A673 (cell line): ENCODE measurements at places on chromosomes 3 and 15. TPM values are rescaled to one million over a fixed set of nuclear protein-coding genes. Genes with fewer than 3 reads are reported as not detected.

DNA sequence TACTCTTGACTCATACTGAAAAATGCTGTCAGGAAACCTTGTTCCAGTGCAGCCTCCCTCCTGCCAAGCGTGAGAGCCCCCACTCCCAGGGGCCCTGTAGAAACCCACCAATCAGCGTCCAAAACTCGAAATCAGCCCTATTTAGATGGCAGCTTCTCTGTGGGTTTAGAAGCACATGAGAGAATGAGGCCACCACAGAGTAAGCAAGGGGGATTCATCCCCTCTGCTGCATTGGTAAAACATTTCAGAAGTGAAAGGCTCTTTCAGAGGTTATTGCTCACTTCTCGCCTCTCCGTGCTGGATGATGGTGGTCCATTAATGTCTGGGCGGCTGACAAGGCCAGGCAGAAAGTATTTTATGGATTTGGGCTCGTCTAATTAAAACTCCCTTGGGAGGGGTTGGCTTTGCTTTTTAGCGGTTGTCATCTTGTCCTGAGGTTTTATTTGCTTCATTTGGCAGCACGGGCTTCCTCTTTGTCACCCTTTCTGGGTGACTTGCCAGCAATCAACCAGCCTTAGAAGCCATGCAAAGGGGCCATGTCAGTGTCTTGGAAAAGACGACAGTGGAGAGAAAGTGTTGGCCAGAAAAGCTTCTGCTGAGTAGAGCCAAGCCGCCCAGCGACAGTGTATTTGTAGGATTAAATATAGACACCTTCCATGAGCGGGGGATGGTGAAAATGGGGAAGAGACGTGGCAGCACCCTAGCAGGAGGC lies 145.5 kb downstream of the ATP10A start:
- H3K4me1 ChIP-seq, result no peaks in the 10 kb centered on the region
- H3K27ac ChIP-seq, result no peak overlapping the region
- H3K4me3 ChIP-seq, result no peak overlapping the region
- peak; percentile 7 for DNase-seq

DNA sequence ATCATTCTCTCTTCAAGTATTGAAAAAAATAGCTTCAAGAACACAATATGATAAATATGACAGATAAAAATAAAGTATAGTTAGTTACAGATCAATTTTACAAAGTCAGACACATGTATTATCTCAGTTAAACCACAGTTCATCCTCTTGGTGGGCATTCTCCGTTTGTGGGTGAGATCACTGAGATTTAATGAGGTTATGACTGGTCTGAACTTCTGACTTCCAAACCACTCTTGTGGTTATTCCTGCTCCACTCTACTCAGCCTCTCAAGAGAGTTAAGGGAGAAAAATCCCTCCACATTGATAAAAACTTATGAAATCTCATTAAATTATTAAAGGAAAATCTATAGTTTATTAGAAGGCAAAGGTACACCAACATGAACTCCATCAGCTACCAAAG lies 229.9 kb upstream of the LRTM1 start:
- no peak for DNase-seq
- no peaks in the 10 kb centered on the region for H3K27me3 ChIP-seq
- H3K4me3 ChIP-seq, result no peak overlapping the region
- no peaks in the 10 kb centered on the region for H3K4me1 ChIP-seq

- H3K27me3 ChIP-seq, result no peaks in the 10 kb centered on the region
- no peaks in the 10 kb centered on the region for H3K36me3 ChIP-seq
- no peak overlapping the region for H3K27ac ChIP-seq
- DNase-seq, result no peak
- no peaks in the 10 kb centered on the region for H3K4me1 ChIP-seq
These were observed 896.0 kb downstream of the MCTP2 start for GRCh38 chr15:95127356-95127755.

GRCh38 chr15:45456212-45457106 lies 66.1 kb downstream of the SLC30A4 start:
- H3K4me3 ChIP-seq, result no peak overlapping the region
- DNase-seq, result peak; percentile 79
- H3K27ac ChIP-seq, result no peak overlapping the region
- no peaks in the 10 kb centered on the region for H3K36me3 ChIP-seq

- H3K4me1 ChIP-seq, result no peaks in the 10 kb centered on the region
- no peak for DNase-seq
- no peak overlapping the region for H3K4me3 ChIP-seq
- H3K27ac ChIP-seq, result no peak overlapping the region
- H3K27me3 ChIP-seq, result no peaks in the 10 kb centered on the region
These were observed 60.8 kb downstream of the PLS1 start for GRCh38 chr3:142657033-142657432.

- no peaks in the 10 kb centered on the region for H3K36me3 ChIP-seq
- no peak for DNase-seq
- no peak overlapping the region for H3K27ac ChIP-seq
- H3K27me3 ChIP-seq, result no peaks in the 10 kb centered on the region
- H3K4me3 ChIP-seq, result no peak overlapping the region
These were observed 188.9 kb downstream of the MEIS2 start for GRCh38 chr15:36911322-36911944.

DNA sequence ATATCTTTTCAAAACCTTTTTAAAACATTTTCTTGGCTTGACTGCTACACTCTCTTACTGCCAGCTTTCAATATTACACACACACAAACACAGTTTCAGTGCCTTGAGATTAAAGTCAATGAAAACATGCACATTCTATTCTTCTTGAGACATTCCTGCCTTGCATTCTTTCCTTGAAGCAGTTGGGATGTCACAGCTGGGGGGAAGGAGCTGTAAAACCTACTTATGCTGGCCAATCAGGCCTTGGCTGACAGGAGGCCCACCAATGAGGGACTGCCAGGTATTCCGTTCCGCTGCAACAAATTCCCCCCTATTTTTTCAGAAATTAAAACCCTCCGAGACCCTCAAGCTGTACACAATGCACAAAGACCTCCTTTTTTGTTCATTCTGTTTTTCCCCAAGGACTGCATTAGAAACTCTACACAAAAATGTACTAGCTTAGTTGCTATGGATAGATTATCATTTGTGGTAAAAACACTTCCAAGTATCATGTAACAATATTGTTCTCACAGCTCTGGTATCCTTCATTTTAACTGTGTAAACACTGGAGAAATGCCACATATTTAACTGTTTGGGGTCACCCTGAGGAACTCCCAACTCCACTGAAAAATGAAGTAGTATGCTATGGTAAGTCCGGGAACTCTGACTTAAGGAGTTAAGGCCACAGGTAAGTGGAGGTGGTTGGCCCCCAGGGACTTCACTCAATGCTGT lies 18.5 kb downstream of the FSTL1 start:
- H3K4me1 ChIP-seq, result peaks cover 41% of the 10 kb centered on the region
- DNase-seq, result peak; percentile 70
- H3K27me3 ChIP-seq, result no peaks in the 10 kb centered on the region
- H3K4me3 ChIP-seq, result no peak overlapping the region
- no peaks in the 10 kb centered on the region for H3K36me3 ChIP-seq

DNA sequence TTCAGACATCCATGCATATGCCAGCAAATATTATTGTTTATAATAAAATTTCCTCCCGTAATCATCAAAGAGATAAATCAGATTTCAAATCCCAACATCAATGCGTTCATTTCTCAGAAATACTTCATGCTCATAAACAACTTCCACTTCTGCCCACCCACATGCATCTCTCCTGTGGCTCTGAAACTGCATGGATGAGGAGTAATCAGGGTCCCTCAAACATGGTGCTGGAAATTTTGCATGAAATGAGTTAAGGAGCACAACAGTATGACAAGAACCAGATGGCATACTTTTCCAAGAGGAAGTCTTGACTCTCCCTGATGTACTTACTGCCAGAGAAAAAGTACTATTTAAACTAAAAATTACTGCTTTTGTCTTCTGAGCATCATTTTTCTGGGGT lies 26.9 kb upstream of the MFSD1 start:
- H3K27ac ChIP-seq, result no peak overlapping the region
- H3K27me3 ChIP-seq, result no peaks in the 10 kb centered on the region
- DNase-seq, result no peak
- H3K36me3 ChIP-seq, result no peaks in the 10 kb centered on the region
- no peaks in the 10 kb centered on the region for H3K4me1 ChIP-seq

DNA sequence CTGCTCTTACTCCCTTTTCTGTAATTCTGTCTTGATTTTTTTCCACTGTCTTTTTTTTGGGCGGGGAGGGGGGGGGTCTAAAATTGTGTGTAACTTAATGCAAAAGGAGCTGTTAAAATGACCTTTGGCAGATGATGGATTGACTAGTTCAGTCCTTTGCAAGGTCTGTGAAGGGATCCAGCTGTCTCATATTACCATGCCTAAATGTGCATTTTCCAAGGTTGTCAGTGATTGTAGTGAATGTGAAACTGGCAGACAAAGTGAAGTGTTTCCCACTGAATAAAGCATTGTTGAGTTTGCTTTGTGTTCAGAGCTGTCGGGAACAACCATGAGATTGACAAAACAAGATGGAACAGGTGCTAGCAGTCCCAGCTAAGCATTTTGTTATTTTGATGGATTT lies 110.1 kb upstream of the SKOR1 start:
- no peak overlapping the region for H3K27ac ChIP-seq
- DNase-seq, result no peak
- no peaks in the 10 kb centered on the region for H3K4me1 ChIP-seq
- no peaks in the 10 kb centered on the region for H3K27me3 ChIP-seq
- H3K4me3 ChIP-seq, result no peak overlapping the region

DNA sequence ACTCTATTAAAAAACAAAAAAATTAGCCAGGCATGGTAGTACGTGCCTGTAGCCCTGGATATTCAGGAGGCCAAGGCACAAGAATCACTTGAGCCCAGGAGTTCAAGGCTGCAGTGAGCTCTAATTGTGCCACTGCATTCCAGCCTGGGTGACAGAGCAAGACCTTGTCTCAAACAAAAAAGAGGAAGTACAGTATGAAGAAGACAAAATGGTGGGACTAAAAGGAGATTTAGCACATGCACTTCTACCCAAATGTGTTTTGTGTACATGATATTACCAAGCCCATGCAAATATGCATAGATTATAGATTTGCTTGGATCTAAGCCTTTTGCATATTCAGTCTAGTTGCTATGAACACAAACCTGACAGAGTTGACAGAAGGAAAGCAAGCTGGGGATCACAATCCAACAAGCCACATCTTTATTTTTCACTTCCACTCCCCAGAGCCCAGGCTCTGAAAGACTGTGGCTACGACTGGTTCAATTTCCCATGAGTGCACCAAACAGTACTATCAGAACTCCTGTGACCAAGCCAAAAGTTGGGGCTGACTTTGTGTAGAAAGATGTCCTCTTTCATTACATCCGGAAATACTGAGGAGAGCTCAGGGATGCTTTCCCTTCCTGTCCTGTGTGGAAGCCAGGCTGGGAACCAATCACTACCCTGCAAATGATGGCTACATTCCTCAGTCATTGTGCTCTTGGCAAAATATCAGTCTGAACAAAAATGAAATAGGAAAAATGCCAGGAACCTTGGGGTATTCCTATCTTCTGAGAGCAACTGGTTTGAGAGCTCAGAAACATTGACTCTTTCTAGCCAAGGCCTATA lies 49.4 kb downstream of the TGM4 start:
- DNase-seq, result no peak
- H3K4me3 ChIP-seq, result no peak overlapping the region
- peaks cover 35% of the 10 kb centered on the region for H3K36me3 ChIP-seq
- H3K27ac ChIP-seq, result peak overlapping the region; percentile 30
- H3K27me3 ChIP-seq, result no peaks in the 10 kb centered on the region

DNA sequence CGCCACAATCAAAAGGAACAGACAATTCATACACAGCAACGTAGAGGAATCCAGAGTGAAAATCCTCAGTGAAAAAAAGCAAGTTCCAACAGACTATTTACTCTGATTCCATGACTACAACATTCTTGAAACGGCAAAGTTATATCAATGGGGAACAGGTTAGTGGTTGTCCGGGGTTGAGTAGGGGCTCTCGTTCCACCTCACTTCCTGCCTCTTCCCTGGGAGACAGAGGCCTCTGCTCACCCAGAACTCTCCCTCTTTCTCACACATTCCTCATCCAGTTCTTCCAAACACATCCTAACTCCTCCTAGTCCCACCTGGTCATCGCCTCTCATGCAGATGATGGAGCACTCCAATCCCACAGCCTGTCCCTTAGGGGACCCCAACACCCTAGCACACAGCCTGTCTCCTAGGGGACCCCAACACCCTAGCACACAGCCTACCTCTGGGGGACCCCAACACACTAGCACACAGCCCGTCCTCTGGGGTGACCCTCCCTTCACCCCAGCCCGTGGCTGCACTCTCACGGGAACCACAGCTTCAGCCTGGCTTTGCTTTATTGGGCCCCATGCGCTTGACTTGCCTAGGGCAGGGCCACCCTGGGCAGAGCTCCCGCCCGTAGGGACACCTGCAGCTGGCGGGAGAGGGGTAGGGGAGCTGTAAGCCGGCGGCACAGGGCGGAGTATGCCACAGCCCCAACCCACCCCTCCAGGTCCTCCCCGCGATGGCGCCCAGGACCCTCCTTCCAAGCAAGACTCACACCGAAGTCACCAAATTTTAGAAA lies 5.2 kb downstream of the OCA2 start:
- peaks cover 19% of the 10 kb centered on the region for H3K27me3 ChIP-seq
- H3K4me1 ChIP-seq, result peaks cover 9% of the 10 kb centered on the region
- no peak for DNase-seq
- no peaks in the 10 kb centered on the region for H3K36me3 ChIP-seq
- H3K27ac ChIP-seq, result no peak overlapping the region

GRCh38 chr15:95622843-95623242 lies 707.7 kb upstream of the NR2F2 start:
- no peaks in the 10 kb centered on the region for H3K36me3 ChIP-seq
- peaks cover 23% of the 10 kb centered on the region for H3K4me1 ChIP-seq
- no peak overlapping the region for H3K27ac ChIP-seq
- no peak for DNase-seq

KLF15 gene
- total RNA-seq, result 32.1 and 32.6 TPM in 2 replicates

SLC12A8 gene
- 3.6 and 7.1 TPM in 2 replicates for total RNA-seq

ATP13A4 gene
- not detected in 2 replicates for total RNA-seq

ADCY5 gene
- 0.21 and 0.22 TPM in 2 replicates for total RNA-seq

NEK10 gene
- total RNA-seq, result 0.34 and 0.79 TPM in 2 replicates

ACSBG1 gene
- 0.35 and 0.45 TPM in 2 replicates for total RNA-seq
